ENCODE measurements at places on chromosomes 1 and 21.

DNA sequence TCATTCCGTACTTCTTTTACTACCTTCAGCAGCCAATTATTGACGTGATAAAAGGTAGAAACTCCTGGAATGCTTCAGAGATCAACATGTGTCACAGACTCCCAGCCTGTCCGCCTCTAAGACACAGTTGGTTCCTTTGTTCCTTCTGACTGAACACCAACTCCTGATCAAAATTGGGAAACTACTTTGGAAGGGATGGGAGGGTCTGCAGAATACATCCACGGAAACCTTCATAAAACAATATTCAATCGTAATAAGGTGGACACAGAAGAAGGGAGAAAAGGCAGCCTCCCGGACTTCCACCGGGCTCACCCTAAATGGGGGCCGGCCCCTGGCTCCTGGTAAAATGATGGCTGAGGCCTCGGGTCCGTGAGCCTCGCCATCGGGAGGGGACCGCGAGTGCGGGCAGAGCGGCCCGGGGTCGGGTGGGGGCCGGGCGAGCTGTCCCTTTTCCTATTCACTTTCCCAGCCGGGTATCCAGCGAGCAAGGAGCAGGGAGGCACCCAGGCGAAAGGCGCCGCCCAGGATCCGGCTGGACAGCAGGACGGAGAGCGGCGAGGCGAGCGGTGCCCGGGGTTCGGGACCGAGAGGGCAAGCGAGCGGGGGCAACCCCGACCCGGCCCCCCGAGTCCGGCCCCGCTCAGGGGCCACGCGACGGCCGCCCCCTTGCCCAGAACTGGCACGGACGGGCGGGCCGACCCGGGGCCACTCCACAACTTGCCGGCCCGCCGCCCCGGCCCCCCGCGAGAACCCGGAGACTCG lies 805 bp downstream of the NRIP1 start:
- DNase-seq: peak; percentile 46

DNA sequence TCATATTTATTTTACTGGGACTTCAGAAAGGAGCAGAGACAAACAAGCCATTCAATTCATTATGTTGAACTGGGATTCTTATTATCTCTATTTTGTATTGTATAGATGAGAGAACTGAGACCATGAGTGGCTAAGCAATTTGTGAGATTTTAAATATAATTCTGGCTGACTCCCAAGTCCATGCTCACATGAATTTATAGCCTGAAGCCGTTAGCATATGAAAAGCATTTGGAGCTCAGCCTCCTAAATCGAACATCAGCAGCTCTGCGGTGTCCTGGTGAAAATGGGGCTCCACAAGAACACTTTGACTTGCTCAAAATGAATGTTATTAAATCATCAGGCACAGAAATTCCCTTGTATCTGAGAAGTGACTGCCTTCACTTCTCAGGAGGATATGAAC lies 96.8 kb upstream of the DPT start:
- DNase-seq: no peak

DNA sequence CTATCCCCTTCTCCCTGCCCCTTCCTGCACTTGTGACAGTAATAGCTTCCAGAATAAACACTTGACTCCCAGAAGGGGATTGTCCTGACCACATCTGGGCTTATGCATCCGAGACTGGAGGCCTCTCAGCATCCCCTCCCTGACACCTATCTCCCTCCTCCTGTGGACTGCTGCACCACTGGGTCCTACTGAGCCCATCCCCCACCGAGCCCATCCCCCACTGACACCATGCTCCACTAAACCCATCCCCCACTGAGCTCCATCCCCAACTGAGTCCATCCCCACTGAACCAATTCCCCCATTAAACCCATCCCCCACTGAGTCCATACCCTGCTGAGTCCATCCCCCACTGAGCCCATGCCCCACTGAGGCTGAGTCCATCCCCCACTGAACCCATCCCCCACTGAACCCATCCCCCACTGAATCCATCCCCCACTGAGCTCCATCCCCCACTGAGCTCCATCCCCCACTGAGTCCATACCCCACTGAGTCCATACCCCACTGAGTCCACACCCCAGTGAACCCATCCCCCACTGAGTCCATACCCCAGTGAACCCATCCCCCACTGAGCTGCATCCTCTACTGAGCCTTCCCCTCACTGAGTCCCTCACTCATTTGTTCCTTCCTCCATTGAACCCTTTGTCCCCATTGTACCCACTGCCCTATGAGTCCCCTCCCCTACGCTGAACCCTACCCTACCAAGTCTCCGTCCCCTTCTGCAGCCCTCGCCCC lies 5.6 kb downstream of the PDZK1IP1 start:
- DNase-seq: no peak

DNA sequence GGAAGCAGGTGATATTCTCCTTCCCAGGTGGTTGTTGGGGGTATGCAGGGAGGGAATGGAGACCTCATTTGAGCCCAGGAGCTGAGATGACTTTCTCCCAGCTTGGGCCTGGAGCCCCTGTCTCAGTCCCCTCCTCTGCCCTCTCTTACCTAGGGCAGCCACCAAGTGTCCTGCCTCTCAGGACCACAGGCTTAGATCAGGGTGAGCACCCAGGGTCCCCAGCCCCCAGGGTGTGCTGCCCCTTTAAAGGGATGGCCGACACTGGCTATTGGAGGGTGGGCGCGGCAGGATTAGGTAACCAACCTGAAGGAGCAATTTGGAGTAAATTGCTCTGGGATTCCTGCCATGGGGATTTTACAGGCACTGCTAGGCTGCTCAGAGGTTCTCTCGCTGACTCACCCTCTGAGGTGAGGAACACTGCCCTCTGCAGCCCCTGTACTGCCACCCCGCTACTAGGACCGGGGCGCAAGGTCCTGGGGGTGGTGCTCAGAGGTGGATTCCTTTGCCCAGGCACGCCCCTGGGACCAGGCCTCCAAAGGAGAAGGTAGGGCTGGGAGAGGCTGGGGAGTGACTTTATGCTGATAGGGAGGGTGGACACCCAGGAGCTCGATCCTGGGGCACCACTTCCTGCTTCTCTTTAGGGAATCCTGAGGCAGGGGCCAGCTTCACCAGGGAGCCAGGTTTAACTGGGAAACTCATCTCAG lies 1.5 kb downstream of the RPS6KA1 start:
- DNase-seq: peak; percentile 28

GRCh38 chr21:42084079-42084478 lies 13.0 kb downstream of the UMODL1 start:
- DNase-seq: no peak

- DNase-seq: peak; percentile 67
Observed at GRCh38 chr1:40948741-40949443, 30.6 kb upstream of the CTPS1 start.

GRCh38 chr1:225824533-225824941 lies 14.6 kb downstream of the EPHX1 start:
- no peak for DNase-seq

GRCh38 chr1:193525917-193526710 lies 339.7 kb upstream of the B3GALT2 start:
- DNase-seq: no peak

DNA sequence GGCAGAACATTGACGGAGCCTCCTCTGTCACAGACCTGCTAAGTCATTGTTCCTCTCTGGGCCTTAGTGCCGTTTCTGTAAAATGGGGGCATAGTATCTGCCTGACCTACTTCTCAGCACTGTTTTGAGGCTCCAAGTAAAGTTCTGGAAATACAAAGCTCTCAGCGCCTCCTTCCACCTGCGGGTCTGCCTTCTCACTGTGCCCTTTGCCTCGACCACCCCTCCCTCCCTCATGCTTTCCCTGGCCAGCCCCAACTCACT lies 15.4 kb upstream of the WASF2 start:
- DNase-seq: no peak

GRCh38 chr1:101139130-101139529 lies 97.7 kb upstream of the S1PR1 start:
- no peak for DNase-seq

- no peak for DNase-seq
Observed at GRCh38 chr1:245829194-245829593, 674.4 kb downstream of the KIF26B start.

- no peak for DNase-seq
Observed at GRCh38 chr1:202934755-202935154, 7.7 kb upstream of the KLHL12 start.

DNA sequence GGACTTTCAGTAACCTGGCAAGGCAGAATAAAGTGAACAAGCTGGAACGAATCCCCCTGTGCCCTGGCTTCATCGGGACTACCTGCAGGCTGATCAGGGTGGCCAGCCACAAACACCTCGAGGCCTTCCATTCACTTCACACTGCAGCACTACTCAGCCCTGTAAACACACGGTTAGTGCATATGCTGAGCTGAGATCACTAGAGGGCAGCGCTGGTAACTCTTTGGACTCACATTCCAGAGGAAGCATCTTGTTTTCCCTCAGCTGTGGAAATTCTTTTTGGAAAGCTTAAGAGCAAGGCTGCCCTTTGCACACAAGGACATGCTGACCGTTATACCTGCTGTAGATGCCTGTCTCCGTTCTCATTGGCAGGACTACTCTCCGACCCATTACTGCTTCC lies 32.1 kb downstream of the PCSK9 start:
- peak; percentile 53 for DNase-seq

GRCh38 chr1:240737766-240738265 lies 125.9 kb upstream of the GREM2 start:
- no peak for DNase-seq

DNA sequence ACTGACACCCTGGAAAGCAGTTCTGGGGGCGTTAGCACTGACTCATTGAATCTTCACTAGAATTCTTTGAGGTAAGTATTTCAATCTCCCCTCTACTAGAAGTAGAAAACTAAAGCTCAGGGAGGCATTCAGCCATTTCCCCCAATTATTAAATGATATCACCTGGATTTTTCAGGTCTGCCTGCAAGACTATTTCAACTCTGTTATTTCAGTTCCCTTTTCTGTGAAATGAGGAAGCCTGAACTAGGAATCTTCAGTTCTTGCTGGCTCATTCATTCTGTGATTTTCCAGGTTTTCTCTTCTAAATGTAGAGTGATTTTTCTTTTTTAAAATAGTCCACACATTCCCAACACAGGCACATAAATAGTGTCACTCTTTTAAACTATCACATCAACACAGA lies 337.0 kb upstream of the NR5A2 start:
- no peak for DNase-seq

GRCh38 chr1:24803987-24804530 lies 58.8 kb downstream of the CLIC4 start:
- DNase-seq: no peak

GRCh38 chr1:98323388-98323787 lies 338.1 kb upstream of the SNX7 start:
- peak; percentile 87 for DNase-seq

DNA sequence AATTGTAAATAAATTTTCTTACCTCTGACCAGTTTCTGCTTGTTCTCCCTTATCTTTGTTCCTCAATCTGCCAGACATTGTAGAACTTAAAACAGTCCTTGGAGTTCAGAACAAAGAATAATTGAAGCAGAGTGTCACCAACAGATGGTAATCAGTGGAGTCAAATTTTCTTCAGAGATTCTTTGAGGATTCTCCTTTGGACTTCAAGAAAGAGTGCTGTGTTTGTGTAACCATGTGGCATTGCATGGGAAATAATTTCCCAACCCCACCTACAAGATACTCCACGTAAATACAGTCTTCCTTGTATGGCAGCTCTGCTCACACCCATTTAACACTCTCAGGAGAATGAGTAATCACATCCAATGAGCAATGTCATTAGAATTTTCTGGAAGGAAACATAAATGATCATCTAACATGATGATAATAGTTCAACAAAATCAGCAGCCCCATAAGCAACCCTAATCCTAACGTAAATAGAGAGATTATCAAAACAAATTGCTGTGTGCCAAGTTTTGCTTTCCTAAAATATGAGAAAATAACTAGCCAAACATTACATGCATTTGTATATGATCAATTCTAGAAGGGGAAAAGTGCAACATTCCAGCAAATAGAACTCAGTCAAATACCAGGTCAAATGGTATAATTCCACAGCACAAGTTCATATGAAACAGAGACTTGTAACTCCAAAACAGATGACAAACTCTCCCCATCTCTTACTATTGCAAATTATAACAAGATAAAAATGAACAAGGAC lies 6.9 kb upstream of the DENND1B start:
- peak; percentile 36 for DNase-seq

GRCh38 chr1:2631136-2632050 lies 1.4 kb downstream of the MMEL1 start:
- DNase-seq: no peak

DNA sequence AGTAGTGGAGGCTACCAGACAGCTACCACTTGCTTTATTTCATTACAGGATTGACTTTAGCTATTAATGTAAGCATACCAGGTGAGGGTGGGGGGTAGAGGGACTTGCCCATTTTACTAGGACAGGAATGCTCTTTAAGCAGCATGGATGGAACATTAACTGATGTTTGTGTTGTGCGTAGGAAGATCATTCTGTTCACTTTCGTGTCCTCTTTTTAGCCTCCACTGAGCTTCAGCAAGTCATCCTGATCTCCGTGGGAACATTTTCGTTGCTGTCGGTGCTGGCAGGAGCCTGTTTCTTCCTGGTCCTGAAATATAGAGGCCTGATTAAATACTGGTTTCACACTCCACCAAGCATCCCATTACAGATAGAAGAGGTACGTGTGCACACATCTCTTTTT lies 29.3 kb downstream of the IFNGR2 start:
- no peak for DNase-seq

- DNase-seq: peak; percentile 56
Observed at GRCh38 chr1:84836145-84836544, 56.9 kb downstream of the LPAR3 start.

- no peak for DNase-seq
Observed at GRCh38 chr1:203395751-203396150, 44.8 kb upstream of the FMOD start.

GRCh38 chr1:107640207-107640606 lies 324.8 kb downstream of the VAV3 start:
- DNase-seq: no peak

- DNase-seq: peak; percentile 81
Observed at GRCh38 chr1:95742591-95743089, 508.6 kb downstream of the RWDD3 start.

- DNase-seq: no peak
Observed at GRCh38 chr1:33501309-33501708, 28.9 kb downstream of the ZSCAN20 start.

GRCh38 chr1:4825800-4826450 lies 171.5 kb downstream of the AJAP1 start:
- DNase-seq: peak; percentile 61

DNA sequence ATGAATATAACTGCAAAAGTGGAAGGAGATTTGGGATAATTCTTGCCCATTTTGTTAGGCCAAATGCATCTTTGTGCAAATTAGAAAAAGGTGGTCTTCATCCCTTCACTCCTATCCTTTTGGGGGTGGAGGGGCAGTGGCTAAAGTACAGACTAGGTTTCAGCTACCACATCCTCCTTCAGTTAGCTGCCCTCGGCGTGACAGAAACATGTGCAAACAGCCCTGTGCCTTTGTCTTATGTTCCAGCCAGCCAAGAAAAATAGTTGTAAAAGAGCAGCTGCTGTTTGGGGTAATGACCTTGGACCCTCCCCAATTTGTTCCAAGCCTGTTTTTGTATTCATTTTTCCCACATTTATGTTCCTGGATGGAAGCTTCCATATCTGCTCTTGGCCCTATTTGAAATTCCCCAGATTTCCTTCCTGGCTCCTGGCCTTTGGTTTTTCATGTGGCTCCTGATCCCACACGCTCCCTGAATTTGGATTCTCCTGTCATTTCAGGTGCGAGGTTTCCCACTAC lies 8.3 kb upstream of the LGALS8 start:
- DNase-seq: no peak
